Cortex of kidney (tissue), 1 donor: ENCODE measurements at places on chromosomes 5 and 9.

DNA sequence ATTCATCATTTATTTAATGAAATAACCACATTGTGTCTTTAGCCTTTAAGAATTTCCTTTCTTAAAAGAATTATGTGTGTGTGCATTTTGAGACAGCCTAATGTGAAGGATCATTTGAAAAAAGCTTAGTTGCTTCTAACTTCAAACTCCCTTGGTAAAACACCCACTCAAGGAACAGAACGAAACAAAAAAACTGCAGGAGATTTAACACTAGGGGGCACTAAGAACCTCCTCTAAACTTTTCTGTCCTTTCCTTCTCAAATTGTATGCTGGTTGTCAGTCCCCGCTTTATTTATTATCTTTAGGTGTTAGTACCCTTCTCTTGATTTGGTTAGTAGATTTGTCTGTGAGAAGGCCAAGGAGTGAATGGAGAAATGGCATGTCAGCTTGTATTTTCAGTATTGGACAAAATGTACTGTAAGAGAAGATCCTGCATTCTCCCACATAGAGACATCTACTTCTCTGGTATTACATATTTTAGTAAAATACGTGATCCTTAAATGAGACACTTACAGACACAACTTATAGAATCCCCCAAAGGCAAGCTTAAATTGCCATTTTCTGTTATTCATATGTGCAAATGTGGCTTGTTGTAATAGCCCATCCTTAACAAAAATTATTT, 229.7 kb downstream of the MRPS30 start:
- no peak for DNase-seq

DNA sequence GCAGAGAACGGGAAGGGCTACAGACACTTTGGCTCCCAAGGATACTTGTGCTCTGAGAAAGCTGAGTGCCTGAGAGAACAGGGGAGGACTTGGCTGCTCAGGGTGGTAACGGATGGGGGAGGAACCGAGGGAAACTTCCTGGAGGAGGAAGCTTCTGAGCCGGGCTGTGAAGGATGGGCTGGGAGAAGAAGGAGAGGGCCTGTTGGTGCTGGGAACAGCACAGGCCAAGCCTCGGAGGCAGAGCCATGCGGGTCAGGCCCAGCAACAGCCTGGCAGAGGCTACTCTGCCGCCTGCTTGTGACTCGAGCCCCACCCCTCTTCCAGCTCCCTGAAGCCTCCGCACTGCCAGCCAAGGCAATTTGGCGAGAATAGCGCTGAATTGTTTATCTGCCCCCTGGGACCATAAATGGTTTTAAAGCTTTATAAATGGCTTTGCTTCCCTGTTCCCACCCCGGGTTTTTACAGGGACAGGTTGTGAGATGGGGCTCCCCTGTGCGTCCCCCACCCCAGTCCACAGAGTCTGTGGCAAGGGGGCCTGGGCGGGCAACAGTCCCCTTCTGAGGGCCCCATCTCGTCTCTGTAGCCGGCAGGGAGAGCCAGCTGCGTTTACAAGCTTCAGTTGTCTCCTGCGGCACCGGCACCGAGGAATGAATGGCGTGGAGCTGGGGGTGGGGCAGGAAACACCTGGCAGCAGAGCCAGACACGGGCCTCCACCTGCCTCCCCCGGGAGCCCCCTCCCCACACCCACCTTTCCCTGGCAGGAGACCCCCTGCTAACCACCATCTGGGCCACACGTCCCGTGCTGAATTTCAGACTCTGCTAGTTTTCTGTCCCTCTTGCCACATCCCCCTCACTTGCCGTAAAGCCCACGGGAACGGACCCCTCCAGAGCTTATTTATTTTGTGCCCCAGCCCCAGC, 24.4 kb downstream of the FAM163B start:
- no peak for DNase-seq

GRCh38 chr5:171992813-171993212, 13.6 kb downstream of the FBXW11 start:
- no peak for DNase-seq

DNA sequence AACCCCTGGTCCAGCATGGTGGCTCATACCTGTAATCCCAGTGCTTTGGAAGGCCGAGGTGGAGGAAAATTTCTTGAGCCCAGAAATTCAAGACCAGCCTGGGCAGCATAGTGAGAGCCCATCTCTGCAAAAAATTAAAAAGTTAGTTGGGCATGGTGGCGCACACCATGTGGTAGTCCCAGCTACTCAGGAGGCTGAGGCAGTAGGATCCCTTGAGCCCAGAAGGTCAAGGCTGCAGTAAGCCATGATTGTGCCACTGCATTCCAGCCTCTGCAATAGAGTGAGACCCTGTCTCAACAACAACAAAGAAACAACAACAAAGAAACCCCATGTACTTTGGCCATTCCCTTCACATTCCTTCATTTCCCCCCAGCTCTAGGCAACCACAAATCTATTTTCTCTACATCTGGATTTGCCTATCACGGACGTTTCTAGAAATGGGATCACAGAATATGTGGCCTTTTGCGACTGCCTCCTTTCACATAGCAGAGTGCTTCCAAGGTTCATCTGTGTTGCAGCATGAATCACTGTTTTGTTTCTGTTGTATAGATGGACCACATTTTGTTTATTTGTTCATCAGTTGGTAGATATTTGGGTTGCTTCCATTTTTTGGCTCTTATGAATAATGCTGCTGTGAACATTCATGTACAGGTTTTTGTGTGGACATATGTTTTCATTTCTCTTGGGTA, 17.9 kb downstream of the MIGA2 start:
- DNase-seq = no peak

DNA sequence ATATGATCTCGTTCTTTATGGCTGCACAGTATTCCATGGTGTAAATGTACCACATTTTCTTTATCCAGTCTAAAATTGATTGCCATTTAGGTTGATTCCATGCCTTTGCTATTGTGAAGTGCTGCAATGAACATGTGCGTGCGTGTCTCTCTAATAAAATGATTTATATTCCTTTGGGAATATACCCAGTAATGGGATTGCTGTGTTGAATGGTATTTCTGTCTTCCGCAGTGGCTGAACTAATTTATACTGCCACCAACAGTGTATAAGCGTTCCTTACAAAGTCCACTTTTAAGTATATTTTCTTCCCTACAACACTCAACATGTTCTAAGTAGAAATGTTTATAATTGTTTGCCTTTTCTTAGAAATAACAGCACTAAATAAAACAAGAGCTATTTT, 521.9 kb downstream of the DTWD2 start:
- no peak for DNase-seq

DNA sequence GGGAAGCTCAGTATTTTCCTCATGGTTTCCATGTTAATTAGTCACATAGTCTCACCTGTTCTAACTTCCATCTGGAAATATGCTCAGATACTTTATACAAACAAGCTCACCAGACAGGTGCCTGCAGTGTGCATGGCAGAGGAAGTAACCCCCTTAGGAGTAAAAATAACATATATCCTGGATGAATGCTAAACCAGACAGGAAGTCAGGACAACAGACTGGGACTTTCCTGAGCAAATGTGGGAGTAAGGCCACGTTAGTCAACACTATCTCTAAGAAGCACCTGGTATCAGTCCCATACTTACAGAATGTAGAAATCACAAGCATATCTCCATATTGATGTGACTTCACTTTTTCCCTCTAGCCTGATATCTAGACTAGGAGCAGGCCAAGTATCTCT, 128.4 kb downstream of the SEC61B start:
- DNase-seq = no peak

- DNase-seq = no peak
These were observed 13.0 kb downstream of the BAAT start for GRCh38 chr9:101371813-101372212.

- DNase-seq = no peak
These were observed 12.0 kb downstream of the GPSM1 start for GRCh38 chr9:136339173-136339957.

DNA sequence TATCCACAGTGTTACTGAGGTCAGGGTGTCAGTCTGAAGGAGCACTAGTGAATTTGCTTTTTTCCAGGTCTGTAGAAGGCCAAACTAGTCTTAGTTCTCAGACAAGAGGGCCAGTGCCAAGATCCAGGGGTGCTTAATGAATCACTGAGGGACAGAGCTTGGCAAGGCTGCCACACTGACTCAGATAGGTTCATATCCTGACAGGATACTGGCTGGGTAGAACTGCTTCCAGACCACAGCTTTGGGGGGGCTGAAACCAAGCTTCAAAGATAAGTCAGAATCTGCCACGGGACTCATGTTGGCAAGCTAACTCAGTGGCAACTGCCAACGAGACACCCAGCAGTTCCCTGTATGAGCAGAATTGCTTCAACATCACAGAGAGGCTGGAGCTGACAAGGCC, 1125.4 kb downstream of the EFNA5 start:
- no peak for DNase-seq

GRCh38 chr9:130354806-130355205, 89.2 kb downstream of the HMCN2 start:
- DNase-seq = no peak

DNA sequence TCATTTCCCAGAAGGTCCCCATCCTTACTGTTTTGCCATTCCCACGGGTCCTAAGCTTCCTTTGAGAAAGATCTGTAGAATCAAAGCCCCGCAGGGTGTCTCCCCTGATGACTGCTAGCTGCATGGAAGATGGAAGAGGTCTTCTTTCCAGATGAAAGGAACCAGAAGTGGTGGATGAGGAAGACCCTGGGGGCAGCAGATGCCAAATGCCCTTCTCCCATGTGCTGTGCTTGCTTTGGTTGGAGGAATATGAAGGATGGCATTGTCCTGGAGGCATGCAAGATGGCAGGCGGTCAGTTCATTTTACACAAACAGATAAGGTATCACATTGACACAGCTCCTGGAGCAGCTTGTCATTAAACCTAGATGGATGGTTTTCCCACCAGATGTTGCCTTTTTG, 25.8 kb upstream of the CER1 start:
- no peak for DNase-seq

DNA sequence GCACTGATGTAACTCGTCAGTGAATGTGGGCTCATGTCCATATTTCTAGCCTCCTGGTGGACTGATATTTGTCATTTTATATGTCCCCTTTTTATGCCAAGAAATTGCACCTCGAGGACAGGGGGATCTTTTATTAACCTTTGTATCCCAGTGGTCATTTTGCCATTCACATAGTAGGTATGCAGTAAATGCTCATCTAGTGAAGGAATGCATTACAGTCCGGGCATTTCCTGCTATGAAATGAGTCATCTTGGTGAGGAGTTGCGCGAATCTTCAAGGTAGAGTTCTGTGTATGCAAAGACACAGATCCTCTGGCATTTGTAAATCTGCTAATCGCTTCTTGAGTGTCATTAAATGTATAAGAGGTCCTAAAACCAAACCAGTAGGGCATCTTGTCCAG, 755.5 kb upstream of the ADAMTS16 start:
- DNase-seq = no peak

DNA sequence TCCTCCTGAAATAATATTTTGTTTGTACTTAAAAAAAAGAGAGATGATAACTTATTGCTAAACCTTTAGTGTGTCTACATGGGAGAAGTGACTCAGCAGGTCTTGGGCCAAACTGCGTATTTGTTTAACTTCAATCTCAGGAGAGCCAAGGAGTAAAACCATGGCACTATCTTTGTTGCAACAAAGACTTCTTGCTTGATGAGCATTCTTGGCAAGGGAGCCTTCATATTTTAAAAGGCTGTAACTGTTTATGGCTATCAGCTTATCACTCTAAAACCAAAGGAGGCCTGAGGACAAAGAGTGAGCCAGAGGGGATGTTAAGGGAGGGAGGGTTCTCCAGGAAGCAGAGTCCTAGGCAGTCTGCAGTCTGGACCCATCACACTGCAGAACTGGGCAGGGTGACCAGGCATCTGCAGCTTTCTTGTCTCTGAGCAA, 216.2 kb upstream of the S1PR3 start:
- DNase-seq = no peak

DNA sequence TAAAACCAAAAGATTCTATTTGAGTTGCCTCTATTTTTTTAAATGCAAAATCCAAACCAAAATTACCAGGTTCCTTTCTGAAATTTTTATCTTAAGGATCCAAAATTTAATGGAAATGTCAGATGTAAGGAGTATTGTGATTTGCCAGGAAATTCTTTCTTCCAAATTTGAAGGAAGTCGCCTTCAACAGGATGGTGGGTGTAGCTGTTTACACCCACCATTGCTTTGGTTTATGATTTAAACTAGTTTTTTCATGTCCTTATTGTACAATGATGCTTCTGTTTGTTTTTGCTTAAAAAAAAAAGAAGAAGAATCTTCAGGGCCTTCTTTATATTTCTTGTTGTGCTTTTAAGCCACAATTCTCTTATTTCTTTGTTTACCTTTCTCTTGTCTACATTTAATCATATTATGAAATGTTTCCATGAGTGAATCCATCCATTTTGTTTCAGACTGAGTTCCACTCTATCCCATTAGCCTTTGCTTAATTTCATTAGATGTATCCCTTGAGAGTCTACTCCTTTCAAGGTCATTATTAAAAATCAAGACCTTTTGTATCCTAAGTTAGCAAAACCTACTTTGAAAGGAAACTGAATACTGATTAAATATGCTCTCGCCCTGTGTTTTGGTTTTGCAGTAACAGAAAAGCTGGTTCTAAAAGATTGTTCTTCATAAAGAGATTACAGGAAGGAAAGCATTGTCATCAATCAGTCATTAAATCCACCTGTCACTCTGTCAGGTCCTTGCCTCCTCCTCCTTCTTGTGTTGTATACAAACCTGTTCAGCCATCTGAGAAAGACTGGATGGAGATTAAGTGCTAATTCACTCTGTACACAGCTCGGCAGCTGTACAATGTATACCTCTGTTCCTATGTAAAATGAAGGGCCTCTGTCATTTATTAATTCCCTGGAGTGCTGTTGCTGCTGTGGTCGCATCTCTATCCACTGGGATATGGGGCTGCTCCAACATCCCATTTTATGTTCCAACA, 45.5 kb upstream of the SLC2A8 start:
- no peak for DNase-seq

DNA sequence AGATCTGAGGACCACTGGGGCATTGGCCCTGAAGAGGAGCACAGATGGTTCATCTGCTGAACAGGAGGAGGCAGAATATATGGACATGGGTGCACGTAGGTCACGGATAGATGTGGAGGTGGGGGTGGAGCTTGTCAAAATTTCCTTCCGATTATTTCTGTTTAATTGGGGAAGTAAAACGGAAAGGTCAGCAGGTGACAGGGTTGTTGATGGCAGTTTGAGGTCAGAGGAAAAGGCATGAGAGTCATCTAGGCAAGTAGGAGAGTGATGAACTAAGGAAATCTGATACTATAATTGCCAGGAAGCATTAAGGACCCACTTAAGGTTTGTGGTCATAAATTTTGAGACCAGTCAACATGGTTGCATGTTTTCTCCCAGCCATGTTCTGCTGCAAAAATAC, 8.4 kb upstream of the FAM81B start:
- no peak for DNase-seq
